ENCODE measurements at places on chromosomes 5 and 9. TPM values are rescaled to one million over a fixed set of nuclear protein-coding genes. Genes with fewer than 3 reads are reported as not detected.

GRCh38 chr9:110996436-110997220 is 41.6 kb downstream of the LPAR1 start:
- peak; percentile 43 for DNase-seq

DNA sequence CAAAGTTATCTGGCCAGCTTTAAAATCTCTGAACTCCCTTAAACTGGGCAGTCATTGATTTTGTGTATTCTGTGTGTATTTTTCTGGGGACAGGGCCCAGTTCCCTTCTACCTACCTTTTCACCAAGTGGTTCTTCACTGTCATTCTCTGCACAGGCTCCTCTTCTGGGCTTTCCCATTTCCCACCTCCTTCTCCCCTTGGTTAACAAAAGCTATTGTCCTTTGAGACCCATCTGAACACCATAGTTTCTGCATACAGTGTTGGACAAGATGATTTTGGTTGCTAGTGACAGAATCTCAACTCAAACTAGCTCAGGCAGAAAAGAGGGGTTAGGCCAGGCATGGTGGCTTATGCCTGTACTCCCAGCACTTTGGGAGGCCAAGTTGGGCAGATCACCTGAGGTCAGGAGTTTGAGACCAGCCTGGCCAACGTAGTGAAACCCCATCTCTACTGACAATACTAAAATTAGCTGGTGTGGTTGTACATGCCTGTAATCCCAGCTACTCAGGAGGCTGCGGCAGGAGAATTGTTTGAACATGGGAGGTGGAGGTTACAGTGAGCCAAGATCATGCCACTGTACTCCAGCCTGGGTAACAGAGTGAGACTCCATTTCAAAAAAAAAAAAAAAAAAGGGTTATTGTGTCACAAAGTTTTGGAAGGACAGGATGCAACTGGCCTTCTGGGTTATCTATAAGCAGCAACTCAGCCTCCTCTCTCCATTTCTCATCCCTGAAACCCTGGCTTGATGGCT is 31.0 kb upstream of the ANKRD34B start:
- DNase-seq = no peak

DNA sequence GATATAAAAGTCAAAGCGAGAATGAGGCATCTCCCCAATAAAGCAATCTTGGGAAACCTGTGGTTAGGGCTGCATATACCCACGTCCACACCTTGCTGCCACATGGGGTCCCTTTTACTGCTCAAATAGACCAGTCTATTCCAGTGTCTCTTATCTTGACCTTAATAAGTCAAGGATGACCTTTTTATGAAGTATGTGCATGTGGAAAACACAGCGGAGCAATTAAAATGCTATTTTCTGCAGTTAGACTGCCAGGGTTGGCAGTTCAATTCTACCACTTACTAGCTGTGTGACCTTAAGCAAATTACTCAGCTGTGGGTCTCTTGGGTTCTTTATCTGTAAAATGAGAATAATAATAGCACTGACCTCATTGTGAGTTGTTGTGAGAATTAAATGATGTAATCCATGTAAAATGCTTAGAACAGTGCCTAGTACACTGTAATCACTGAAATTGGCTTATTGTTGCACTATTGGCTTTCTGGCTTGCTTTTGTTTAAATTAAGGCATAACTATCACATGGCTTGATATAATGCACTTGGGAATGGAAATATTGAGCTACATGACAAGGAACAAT is 67.8 kb upstream of the HSPB3 start:
- DNase-seq = no peak

DNA sequence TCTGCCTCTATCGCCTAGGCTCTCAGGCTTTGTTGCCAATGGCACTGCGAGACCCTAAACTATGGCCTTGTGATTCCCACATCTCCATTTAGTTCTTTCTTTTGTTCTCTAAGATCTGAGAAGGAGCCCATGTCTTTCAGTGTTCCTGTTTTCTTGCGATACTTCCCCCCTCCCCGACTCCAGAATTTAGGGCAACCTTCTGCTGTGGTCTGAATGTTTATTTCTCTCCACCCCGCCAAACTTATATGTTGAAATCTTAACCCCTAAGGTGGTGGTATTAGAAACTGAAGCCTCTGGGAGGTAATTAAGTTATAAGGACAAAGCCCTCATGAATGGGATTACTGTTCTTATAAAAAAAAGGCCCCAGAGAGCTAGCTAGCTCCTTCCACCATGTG is 6.4 kb downstream of the TMC1 start:
- no peak for DNase-seq

GRCh38 chr9:70466976-70467561 is 52.6 kb upstream of the KLF9 start:
- no peak for DNase-seq

DNA sequence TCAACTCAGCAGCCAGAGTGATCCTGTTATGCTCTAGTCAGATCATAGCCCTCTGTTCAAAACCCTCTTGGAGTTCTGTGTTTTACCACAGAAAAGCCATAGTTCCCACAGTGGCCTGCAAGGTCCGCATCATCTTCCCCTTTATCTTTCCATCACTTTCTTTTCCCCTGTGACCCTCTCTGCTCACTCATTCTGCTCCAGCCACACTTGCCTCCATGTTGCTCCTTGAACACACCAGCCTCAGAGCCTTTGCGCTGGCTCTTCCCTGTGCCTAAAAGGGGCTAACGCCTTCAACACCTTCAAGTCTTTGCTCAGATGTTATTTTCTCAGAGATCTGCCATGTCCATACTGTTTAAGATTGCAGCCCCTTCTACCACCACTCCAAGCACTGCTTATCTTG is 26.3 kb downstream of the CSF2 start:
- no peak for DNase-seq

DNA sequence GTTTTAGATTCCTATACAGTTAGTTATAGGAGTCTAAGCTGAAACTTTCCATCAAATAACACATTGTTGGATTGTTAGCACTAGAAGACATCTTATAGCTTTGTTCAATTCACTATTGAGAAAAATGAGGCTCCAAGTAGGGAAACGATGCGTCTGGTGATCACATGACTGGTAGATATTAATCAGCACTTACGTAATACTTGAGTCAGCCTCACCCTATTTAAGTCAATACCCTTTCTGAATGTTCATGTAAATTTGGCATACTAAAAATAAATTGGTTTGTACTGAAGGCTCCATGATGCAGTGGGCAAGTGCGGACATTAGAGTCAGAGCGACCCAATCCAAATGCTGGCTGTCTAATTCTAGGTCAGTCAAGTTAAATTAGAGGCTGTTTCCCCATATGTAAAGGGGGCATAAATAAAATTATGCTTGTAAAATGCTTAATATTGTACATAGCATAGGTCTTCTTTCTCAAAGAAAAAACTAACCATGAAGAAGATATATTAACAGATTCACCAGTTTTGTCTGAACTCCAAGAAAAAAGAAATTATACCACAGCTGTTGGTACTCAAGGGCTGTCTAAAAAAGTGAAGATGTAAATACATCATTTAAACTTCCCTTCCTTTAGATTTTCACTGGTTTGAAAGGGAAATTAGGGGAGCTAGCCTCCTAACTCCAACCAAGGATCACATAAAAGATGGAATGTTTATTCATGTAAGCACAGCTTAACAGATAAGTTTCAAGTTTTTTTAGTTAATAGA is 406.6 kb upstream of the TLE4 start:
- no peak for DNase-seq

GRCh38 chr5:138226910-138227309 is 13.8 kb upstream of the CDC23 start:
- no peak for DNase-seq

DNA sequence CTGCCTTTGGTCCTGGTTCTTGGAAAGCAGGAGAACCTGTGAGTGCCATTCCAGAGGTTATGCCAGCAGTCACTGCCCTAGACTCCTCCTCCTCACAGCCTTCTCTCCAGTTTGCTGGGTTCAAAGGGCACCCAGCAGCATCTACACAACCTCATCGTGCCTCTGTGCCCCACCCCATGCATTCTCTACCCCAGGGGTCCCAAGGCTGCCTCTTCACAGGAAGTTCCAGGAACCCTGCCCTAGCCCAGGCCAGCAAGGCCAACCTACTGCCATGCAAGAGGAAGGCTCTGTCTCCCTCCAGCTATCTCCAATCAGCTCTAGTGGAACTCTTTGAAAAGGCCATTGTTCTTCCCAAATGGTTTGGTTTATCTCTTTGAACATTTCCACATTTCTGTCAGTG is 21.2 kb downstream of the ENC1 start:
- DNase-seq = no peak

DNA sequence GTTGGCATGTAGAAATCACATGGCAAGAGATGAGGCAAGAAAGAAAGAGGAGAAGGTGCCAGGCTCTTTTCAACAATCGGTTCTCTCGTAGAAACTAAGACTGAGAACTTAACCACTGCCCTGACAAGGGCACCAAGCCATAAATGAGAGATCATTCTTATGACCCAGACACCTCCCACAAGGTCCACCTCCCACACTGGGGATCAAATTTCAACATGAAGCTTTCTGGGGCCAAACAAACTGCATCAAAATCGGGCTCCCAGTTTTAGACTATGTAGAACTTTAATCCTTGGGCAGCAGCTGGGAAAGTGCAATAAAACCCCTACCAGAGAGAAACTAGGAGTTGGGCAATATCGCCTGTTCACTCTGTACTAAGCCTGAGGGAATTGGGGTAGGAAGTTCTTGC is 150.2 kb upstream of the CCDC152 start:
- DNase-seq = no peak

GRCh38 chr5:142141463-142141862 is 32.9 kb downstream of the NDFIP1 start:
- DNase-seq = no peak

GRCh38 chr9:94287877-94288513 is 28.9 kb downstream of the ZNF169 start:
- no peak for DNase-seq

- no peak for DNase-seq
Observed at GRCh38 chr5:39780347-39780746, 355.6 kb upstream of the DAB2 start.

DNA sequence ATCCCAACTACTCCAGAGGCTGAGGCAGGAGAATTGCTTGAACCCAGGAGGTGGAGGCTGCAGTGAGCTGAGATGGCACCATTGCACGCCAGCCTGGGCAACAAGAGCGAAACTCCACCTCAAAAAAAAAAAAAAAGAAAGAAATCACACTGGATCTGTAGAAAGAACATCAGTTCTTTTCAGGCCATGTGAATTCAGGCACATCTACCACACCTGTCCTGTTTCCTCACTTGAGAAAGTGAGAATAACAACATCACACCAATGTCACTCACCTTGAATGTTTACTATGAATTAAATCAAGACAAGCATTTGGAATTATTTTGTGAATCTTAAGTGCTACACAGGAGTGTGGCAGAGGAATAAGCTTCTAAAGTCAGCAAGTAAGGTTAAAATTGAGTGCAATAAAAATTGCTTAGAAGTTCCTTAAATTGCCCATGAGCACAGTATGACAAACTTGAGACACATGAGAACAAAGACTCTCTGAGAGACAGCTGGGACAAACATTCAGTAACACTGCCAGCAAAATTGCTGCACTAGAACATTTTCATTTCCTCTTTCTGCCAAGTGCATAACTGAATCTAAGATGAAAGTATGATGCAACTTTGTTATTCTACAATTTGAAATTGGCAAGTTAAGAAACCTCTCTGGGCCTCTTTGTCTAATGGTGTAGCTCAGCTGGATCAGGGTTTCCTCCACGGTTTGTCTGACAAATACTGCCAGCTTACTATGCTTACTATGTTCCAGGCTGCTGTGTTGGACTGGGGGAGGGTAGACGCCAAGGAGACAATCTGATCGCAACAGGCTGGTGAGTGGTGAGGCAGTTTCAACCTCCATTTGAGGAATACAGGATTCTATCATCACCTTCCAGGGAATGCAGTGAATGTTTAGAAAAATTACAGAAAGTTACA is 1.9 kb upstream of the RIC1 start:
- peak; percentile 41 for DNase-seq

GRCh38 chr9:127754099-127755060 is 19.3 kb upstream of the TOR2A start:
- DNase-seq = no peak

GRCh38 chr5:58545912-58546311 is 37.0 kb upstream of the RAB3C start:
- no peak for DNase-seq

- no peak for DNase-seq
Observed at GRCh38 chr5:156254196-156254595, 72.8 kb upstream of the SGCD start.

GRCh38 chr9:84375954-84376353 is 35.4 kb upstream of the SLC28A3 start:
- no peak for DNase-seq

DNA sequence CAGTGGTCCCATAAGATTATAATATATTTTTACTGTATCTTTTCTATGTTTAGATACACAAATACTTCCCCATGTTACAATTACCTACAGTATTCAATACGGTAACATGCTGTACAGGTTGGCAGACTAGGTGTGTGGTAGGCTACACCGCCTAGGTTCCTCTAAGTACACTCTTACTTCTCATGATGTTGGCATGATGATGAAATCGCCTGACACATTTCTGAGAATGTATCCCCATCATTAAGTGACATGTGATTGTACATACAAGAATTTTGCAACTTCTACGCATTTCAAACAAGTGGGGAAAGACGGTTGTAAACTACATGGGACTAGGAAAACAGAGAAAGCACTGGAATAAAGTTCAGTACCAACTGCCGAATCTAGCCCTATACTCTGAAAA is 53.3 kb downstream of the SETX start:
- DNase-seq = no peak

- no peak for DNase-seq
Observed at GRCh38 chr5:134749415-134749814, 9.2 kb upstream of the DDX46 start.

GRCh38 chr5:72847989-72848473 is 31.6 kb downstream of the TNPO1 start:
- peak; percentile 92 for DNase-seq

DNA sequence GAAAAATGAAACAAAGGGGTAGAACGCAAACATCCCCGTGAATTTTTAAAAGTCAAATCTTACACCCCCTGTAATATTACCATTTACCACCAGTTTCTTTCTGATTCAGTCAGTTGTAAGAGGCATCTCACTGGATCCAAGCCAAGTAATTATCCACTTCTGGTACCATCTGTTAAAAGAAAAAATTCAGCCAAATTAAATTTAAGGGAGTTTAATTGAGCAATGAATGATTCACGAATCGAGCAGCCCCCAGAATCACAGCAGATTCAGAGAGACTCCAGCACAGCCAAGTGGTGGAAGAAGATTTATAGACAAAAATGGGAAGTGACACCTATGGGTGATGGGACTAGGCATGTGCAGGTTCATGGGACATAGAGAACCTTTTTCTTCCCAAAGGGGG is 29.9 kb upstream of the MTMR12 start:
- DNase-seq = no peak

The FRMPD1 gene
- 1.1 TPM for total RNA-seq

The FAM81B gene
- total RNA-seq = not detected

The C9orf152 gene
- 42.9 TPM for total RNA-seq

The SLC12A2 gene
- 151 TPM for total RNA-seq

The IL5 gene
- total RNA-seq = not detected

The GDA gene
- total RNA-seq = 28.7 TPM
